ENCODE measurements at places on chromosomes 1 and 21.
A peak's percentile ranks its signal among the peaks of the same experiment; 100 is the strongest.

DNA sequence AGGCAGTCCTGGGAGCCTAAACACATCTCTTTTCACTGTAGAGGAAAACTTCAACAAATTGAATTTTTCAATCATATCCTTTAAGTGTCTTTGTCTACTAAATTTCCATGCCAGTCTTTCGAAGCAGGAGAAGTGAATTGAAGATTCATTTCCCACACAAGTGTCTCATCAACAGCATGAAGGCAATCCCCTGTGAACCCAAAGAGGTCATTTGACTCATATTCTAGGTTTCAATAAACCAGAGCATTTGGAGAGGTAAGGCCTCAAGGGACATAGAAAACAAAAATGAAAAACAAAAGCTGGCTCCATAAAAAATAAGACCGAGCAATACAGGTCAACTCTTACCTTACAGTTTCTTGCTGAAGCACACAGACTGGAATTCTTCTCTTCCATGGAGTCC, 94.1 kb upstream of the ATP1B1 start:
- DNase-seq: peak; percentile 8

GRCh38 chr1:152906023-152906565, 2.3 kb upstream of the IVL start:
- no peak for DNase-seq

DNA sequence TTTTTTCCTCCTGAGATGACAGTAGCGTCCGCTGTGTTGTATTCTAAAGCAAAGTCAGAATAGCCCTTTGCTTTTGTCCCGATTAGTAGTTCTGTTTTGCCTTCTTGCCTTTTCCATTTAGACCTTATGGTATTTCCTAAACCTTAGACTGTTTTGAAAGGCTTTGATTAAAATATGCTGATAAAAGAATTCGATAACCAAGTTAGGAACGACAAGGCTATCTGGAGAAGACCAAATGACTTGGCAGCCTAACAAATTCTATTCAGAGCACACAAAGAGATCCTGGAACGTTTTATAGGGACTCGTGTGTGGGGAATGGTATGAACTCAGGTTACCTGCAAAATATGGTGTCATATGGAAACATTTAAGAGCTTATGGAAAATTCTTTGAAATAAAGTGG, 42.9 kb downstream of the NFIA start:
- DNase-seq: no peak

- DNase-seq: no peak
These were observed 781 bp upstream of the METTL13 start for GRCh38 chr1:171780583-171781175.

DNA sequence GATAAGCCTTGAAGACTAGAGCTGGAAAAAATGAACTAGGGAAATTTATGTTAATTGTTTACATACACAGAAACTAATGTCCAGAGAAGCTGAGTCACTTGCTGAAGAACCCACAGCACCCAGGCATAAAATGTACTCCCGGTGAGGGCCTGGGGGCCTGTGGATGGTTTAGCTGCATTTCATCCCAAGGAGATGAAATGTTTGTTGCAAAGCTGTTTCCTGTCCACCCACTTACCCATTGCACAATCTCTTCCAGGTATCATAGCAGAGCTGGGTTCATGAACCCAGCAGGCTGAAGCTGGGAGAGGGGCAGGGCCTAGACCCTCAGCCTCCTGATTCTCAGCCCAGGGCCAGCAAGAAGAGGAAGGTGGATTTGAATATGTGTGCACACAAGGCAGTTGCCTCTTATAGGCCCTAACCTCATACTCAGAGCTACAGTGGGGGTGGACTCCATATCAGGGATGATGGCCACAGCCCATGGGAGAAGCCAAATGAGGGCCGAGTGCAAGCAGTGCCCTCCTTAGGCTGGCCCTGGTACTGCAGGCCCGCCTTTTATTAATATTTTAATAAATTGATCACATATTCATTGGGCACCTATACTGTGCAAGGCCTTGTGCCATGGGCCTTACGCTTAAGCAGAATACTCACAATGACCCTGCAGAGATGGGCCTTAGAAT, 110.8 kb downstream of the LACTBL1 start:
- no peak for DNase-seq

- DNase-seq: no peak
These were observed 10.1 kb upstream of the C1orf159 start for GRCh38 chr1:1125945-1126344.

DNA sequence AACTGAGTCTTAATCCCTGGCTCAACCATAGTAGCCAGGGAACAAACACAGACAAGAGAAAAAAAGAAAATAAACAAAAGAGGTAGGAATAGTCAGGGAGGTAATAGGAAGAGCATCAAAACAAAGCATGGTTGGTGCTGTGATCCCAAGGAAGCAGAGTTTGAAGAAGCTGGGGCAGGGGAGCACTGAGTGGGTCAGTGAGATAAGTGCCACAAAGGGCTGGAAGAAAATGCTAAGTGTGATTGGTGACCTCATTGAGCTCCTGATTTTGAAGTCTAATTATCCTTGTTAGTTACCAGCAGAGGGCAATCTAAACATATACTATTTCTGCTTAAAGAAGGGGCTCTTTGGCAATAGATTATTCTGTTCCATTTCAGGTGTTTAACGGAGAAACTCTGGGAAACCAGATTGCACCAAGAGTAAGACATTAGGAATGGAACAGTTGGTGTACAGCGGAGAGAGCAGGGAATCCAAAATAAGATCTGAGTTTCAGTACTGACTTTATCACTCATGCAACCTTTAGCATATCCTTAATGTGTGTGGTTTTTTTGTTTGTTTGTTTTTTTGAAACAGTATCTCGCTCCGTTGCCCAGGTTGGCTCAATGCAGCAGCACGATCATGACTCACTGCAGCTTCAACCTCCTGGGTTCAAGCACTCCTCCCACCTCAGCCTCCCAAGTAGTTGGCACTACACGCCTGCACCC, 30.7 kb upstream of the KIAA1614 start:
- DNase-seq: no peak

DNA sequence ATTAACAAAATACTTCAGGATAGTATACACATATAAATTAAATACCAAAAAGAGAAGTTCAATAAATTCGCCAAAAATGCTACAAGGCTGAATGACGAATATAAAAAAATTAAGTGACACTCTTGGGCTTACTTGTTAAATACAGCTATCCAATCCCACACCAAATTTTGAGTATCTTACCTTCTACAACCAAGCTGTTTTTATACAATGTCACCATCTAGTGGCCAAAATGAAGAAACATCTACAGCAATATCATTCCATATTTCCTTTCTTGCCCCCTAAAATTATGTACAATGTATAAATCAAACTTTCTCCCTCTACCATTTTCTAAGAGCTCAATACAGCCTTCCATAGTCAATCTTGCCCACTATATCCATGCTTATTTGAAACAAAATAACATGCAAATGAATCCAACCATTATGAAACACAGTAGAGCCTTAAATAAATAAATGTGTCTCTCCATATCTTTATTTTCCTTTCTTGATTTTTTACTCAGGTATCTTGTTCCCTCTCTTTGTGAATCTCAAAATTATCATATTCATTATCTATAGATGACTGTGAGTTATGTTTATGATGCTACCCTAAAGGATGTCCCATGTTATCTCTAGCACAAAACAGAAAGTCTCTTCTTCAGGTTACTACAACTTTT, 86.3 kb downstream of the ACBD6 start:
- no peak for DNase-seq

- DNase-seq: peak; percentile 89
These were observed at the start of gene HIPK1 for GRCh38 chr1:113928941-113929749. Gene HIPK1, plus strand, starts transcription at chr1:113929324.

- DNase-seq: no peak
These were observed 1038.9 kb downstream of the BRINP3 start for GRCh38 chr1:189438808-189439207.

DNA sequence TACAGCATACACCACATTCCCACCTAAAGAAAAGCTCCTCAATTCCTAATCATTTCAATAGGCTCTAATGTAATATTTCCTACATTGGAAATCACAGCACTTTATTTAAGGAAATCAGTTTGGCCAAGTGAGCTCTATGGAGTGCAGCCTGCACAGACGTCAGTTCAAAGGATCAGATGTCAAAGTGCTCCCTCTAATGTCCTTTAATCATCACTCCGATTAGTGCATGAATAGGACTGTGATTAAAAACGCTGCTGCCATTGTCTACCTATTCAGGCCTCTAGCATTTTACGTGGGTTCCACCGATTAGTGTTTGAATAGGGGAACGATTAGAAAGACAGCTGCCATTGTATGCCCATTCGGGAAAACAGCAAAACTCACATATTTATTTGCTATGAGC, 50.2 kb downstream of the DPYD start:
- no peak for DNase-seq

DNA sequence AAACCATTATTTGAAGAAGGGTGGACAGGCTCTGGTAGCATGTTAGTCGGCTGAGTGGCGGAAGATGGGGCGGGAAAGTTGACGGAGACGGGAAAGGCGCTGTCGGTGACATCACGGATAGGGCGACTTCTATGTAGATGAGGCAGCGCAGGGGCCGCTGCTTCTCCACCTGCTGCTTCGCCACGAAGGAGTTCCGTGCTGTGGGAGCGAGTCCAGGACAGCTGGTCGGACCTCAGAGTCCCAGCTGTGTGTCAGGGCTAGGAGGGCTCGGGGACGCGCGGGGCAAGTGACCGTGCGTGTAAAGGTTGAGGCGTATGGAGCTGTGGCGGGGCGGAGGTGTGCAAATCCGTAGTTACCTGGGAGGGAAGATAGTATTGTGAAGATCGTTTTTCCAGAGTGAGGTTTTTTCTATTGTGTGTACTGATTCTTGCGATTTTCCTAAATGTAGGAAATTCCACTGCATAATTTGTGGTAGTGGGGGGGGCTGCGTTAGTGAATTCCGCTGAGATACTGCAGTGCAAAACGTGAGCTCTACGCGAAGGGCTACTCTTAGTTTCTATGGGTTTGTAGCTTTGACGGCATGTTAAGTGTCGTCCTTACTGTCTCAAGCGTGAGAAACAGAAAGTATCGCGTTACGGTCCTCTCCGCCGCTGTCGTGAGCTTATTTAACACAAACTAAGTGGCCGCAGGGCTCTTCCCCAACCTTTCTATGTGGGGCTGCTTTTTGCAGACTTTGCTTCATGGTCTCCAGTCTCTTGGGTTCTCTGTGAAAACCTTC, 111.2 kb upstream of the NBPF11 start:
- DNase-seq: peak; percentile 74

- DNase-seq: peak; percentile 33
These were observed at the start of gene CR1 for GRCh38 chr1:207495801-207496792. Gene CR1, plus strand, starts transcription at chr1:207496157. Its CDS starts 111 bp downstream, at chr1:207496268.

Measured in stimulated activated naive B cell treated with anti-CD40 and anti-IgM and Interleukin-4, amounts not matched to agents 10 μg/mL and 1 μg/mL and 100 μg/mL, for 72 hours (primary cell).